ENCODE measurements at places on chromosomes 5 and 9.
A peak's percentile ranks its signal among the peaks of the same experiment; 100 is the strongest.

DNA sequence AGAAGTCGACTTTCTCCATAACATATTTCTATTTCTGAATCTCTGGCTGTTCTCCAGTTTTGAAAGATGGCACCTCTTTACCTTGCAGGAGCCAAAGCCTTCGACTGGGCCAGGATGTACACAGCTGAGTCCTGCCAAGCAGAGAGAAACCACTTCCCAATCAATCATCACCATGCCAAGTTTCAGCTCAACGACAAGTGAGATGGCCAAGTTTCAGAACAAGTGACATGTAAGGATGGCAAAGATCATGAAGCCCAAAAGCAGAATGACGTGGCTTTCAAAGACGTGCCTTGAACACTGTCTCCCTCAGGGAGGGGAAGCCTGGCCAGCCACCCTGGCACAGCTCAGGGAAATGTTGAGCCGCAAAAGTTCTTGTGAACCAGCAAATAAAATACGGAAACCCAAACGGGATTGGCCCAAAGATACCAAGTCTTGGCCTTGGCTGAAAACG, 17.7 kb downstream of the STK10 start:
- DNase-seq = no peak

- DNase-seq = no peak
These were observed 16.9 kb downstream of the SH2D3C start for GRCh38 chr9:127761491-127761956.

- DNase-seq = peak; percentile 41
These were observed 19.6 kb downstream of the TENT4A start for GRCh38 chr5:6732634-6733410.

- DNase-seq = peak; percentile 19
These were observed 136.2 kb upstream of the TRIM32 start for GRCh38 chr9:116550696-116551436.

GRCh38 chr9:123453076-123453667, 97.2 kb downstream of the CRB2 start:
- DNase-seq = no peak

DNA sequence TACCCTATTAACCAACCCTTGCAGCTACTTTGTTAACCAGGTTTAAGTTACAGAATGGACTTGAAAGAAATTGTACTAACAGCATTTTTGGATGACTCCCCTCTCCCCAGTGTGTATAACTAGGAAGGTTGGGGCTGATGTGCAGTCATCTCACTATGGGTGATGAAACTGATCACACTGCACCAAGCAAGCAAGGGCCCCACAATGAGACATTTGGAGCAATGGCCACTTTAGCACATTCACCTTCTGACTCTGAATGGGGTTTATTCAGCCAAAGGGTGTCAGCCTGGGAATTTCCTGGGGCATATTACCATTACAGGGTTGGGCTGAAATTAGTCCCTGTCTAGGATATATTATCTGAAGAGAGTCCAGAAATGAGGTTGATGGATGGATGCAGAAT, 18.7 kb upstream of the CYFIP2 start:
- DNase-seq = no peak

DNA sequence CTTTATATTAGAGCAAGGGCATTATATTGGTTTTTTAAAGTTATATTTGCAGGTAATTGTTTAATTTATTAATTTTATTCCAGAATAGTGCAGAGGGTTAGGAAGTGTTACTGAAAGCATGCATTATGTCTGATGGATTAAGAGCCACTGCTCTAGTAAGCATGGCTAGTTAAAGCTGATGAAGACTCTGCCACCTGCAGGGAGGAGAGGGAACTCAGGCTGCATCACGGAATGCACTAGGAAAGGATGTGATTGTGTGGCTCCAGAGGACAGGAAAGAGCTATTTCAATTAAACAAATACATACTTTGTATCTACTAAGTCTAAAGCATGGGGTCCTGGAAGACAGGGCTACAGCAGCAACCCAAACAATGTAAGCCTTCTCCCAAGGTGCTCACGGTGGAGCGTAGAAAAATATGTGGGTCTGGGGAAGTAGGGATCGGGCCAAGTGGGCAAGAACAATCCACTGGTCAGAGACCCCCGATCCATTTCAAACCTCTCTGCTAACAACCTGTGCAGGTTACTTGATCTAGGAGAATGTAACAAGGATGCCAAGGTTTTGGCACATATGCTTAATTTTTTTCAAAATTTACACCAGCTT, 15.3 kb upstream of the GRXCR2 start:
- no peak for DNase-seq

DNA sequence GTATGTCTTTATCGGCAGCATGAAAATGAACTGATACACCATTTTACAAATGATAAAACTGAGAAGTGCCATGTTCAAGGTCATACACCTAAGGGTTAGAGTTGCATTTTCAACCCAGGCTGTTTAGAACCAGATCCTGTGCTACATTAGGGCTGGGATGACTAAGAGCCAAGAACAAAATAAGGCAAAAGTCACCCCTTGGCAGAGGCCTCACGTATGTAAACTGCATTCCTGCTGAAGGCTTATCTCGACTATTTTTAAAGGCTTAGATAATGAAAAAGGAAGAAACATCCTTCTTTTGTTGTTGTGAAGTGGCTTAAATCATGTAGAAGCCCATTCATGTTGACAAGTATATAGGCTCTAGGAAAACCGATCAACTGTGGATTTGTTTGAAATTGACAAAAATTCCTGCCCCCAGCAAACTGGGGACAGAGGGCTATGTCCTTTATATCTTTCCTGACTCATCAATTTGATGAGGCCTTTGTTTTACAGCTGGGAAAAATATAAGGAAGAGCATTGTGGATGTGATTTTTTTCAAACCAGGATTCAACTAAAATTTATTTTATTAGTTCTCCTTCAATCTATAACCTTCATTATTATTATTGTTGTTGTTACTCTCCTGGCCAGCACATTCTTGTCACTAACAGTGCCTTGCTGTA, 196.5 kb downstream of the SNX18 start:
- no peak for DNase-seq

GRCh38 chr5:98906756-98907355, 22.0 kb downstream of the CHD1 start:
- DNase-seq = no peak

GRCh38 chr5:105952875-105953274, 1717.9 kb downstream of the EFNA5 start:
- DNase-seq = no peak

GRCh38 chr5:53362521-53362941, 117.9 kb upstream of the FST start:
- peak; percentile 90 for DNase-seq

DNA sequence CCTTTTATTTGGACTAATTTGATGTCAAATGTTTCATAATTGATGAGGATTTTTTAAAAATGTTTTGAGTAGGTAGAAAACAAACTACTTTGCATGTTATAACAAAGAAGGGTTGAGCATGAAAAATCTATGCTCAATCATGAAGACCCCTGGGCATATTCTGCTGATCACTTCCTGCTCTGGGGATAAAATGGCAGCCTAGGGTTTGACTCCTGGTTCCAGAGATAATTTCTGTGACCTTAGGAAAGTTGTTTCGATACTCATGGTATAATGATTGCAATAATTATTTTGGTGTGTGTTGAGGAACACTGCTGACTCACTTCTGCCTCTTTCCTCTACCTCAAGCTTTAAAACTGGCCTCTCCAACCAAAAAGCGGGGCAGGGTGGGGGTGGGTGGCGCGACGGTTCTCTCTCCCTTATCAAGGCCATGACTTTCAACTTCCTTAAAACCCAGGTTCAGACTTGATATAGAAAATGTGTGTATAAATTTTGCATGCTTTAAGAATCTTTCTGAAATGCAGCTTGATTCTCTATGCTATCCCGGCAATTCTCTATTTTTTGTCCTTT, 6.0 kb upstream of the PIP5K1B start:
- no peak for DNase-seq

DNA sequence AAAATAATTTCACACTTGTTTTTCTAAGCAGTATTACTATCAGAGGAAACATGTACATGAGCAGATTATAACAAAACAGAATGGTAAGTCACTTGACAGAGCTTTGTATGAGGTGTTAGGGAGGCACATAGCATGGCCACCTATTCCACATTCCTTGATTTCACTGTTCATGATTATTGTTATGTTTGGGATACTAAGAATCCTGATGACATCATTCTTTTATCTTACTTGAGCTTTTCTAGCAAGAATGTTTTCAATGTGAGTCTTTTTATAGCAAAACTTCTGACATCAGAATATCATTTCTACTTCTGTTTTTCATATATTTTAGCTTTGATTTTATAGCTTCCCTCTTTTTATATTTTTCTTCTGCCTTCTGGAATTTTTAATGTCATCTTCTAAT, 208.2 kb downstream of the DMRTA1 start:
- DNase-seq = no peak

DNA sequence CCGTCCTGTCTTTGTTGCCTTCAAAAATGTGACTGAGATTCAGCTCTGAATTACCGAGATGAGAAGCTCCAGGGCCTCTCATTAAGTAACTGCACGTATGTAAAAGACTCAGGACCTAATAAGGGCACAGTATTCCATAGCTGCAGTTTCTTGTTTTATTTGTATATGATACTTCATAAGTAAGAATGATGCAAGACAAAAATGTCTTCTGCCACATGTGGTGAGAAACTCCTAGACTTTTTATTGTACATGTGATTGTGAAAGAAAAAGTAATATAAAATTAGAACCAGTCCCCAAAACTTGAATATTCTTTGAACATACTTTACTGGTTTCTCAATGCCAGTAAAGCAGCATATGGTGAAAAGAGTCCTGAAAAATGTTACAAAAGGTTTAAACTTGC, 110.1 kb upstream of the OTULINL start:
- no peak for DNase-seq

GRCh38 chr9:133437753-133438531, 15.8 kb downstream of the ADAMTS13 start:
- DNase-seq = no peak

DNA sequence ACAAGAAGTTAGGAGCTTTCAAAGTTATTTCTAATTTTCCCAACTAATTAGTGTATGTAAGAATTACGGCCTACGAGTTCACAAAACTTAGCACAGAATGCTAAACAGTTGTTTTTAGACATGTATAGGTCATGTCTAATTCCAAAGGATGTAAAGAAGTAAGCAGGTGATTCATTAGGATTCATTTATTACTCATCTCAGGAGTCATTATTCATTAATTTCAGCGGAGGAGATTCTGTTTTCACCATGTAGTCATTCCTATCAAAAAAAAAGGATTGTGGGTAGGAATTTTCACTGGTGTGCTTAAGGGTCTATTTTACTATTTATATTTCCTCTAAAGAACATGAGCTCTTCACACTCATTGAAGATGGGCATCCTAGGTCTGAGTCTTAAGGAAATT, 532.2 kb downstream of the ACTL7B start:
- no peak for DNase-seq

DNA sequence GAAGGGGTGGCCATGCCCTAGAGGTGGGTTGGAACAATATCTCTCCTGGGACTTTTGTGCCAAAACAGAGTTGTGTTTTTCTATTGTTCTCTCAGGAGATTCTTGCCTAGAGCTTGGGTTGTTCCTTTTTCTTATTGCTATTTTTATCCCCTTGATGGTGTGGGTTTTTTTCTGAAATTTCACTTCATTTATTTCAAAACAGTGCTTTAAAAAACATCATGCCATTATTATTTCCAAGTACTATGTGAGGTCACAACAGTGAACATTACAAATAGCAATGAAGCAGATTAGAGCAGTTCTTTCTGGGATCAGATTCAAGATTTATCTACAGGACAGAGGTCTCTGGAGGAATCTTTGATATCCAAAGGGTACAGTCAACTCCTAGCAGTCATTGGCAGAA, 76.6 kb downstream of the ACTBL2 start:
- DNase-seq = no peak

DNA sequence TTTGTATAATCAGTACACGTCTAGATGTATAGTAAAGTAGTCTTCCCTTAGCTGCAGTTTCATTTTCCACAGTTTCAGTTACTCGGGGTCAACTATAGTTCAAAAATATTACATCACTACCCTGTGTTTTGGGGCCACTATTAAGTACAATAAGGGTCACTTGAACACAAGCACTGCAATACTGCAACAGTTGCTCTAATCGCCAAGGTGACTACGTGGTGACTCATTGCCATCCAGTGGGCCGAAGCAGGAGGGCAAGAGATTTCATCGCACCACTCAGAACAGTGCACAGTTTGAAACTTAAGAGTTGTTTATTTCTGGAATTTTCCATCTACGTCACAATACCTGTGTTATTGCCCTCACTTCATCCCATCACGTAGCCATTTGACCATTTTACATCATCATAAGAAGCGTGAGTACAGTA, at the start of gene ARL14EPL:
Gene ARL14EPL (plus strand): TSS at position 379 of the 424 bp plus-strand sequence. CDS start 18,994 bp downstream, outside the sequence.
- DNase-seq = peak; percentile 50

DNA sequence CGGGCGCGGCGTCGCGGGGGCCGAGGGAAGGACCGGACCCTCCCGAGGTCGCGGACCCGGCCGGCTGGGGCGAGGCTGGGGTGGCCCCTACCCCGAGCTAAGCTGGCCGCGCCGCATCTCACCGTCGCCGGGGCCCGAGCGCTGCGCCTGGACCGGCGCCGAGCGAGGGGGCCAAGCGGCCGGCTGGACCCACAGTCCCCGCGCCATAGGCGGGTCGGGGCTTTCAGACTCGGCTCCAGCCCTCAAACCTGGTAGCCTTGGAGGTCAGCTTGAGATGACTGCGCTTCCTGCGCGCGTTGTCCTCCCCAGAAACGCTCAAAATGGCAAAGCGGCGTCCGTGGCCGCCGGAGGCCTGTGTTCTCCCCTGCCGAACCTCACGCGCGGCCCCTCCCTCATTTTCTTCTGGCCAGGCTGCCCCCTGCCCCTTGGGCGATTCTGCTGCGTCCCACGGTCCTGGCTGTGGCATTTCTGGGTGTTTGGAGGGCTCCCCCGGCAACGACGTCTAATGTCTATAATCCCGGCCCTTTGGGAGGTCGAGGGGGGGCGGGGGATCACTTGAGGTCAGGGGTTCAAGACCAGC, 8.7 kb upstream of the GRIN1 start:
- no peak for DNase-seq

DNA sequence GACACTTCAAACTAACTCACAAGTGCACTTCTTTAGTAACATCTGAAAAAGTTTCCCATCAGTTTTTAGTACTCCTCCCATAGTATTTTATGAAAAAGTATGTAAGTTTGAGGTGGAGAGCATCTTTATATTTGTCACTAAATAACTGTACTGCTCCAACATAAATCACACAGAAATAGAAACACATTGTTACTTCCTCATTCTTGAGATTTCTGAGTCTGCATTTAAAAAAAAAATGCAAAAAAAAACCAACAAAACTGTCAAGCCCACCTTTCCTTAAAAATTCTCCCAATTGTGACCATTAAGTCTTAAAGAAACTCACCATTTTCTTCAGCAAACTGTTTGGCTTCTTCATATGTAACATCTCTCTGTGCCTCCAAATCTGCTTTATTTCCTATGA, 18.7 kb downstream of the RAB14 start:
- DNase-seq = no peak

DNA sequence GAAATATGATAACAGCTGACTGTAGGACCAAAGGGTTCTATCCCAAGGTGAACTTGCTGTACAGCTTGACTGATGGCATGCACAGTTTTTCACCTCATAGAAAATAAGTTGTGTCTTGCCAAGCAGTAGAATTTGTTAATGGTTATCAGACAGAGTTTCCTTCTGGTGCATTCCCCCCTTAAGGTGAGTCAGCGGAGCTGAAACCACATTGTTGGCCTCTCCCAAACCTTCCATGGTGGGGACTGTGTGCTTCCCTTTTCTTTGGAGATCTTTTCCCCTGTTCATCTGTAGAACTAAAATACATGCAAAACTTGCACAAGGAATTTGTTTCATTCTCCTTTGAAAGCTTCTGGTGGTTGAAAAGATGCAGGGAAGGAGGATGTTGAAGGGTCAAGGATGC, 179.8 kb downstream of the FGF1 start:
- DNase-seq = no peak

All from amniotic stem cell (primary cell).